Activated T-cell treated with anti-CD3 and anti-CD28 coated beads, Interleukin-2, amount 50 U/mL, for 1 hour (primary cell): ENCODE measurements at places on chromosomes 3 and 15.

DNA sequence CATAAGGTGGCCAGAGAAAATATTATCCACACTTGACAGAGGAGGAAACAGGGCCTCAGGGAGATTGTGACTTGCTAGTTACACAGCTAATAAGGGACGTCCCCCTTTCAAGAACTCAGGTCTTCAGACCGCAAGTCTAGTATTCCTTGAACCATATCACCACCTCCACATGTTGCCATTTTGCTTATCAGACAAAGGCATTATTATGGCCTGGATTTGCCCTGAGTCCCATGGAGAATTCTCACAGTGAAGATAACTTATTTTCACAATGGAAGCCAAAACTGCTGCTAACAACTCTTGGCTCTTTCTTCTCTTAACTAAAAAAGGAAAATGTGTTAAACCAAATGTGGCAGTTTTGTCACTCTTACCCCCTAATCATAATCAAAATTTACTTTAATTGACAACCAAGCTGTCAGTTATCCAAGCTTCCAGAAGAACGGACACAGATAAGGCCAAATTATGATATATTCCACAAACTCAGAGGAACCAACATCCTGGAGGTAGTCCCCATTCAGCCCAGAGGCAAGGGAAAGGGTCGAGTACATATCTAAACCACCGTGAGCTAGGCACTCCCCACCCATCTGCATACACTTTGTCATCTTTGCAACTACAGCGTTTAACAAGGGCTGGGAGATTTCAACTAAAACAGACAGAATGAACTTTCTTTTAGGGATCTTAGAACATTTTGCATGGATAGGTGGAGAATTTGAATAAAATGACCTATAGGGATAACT, 63.6 kb upstream of the THBS1 start:
- no peak for DNase-seq

DNA sequence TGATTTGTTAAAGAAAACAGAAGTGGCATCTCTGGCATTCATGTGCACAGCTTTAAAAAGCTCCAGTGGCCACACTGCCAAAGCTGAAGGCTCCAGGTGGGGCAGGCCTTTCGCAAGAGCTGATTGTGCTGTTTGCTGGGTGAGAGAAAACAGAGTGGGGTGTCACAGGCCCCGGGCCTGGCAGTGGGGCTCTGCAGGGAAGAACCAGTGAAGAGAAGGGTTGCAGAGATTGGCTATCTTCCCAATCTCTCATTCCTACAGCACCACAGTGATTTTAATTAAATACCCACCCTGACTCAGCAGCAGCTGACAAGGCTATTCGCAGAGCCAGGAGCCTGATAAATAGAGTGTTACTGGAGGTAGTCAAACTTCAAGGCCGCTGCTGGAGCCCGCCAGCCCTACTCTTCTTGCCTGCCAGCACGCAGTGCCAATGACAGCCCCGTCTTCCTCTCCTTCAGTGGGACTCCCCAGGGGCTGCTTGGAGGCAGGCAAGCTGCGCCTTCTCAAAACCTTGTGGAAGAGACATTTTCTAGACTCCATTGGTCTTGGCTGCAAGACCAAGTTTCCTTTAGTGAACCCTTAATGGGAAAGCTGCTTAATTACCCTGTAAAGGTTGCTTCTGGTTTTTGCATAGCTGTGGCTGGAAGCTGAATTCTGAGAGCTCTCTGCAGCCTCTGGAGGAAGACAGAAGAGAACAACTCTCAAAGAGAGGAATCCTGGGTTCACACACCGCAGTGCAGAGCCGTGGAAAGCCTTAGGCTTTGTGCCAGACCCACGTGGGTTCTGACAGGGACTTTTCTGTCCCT, 225.8 kb upstream of the SLCO3A1 start:
- DNase-seq, result no peak

- DNase-seq, result no peak
Observed at GRCh38 chr3:178172121-178172520, 364.1 kb upstream of the KCNMB2 start.

- no peak for DNase-seq
Observed at GRCh38 chr15:93485438-93486327, 396.7 kb upstream of the RGMA start.

GRCh38 chr15:92158426-92158825, 235.3 kb upstream of the ST8SIA2 start:
- DNase-seq, result no peak

GRCh38 chr15:49734831-49735508, 114.1 kb downstream of the DTWD1 start:
- DNase-seq, result no peak

DNA sequence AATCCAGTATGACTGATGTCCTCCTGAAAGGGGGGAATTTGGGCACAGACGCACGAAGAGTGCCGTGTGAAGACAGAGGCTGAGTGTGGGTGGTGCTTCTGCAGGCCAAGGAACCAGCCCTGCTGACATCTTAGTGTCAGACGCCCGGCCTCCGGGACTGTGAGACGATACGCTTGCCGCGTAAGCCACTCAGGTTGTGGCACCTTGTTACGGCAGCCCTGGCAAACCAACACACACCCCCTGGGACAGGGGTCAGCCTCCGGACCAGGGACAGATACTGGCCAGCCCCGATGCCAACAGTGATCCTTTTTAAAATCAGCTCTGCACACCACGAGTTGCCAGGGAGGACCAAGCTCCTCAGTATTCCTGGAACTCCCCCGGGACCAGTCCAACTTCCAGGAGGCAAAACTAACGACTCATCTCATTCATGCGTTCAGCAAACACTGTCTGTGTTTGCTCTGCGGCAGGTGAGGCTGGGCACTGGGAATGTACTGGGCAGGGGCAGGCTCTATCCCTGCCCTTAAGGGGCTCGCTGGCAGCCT, 21.2 kb upstream of the PIGZ start:
- DNase-seq, result no peak

GRCh38 chr3:23258110-23258509, 55.0 kb downstream of the UBE2E2 start:
- DNase-seq, result no peak

DNA sequence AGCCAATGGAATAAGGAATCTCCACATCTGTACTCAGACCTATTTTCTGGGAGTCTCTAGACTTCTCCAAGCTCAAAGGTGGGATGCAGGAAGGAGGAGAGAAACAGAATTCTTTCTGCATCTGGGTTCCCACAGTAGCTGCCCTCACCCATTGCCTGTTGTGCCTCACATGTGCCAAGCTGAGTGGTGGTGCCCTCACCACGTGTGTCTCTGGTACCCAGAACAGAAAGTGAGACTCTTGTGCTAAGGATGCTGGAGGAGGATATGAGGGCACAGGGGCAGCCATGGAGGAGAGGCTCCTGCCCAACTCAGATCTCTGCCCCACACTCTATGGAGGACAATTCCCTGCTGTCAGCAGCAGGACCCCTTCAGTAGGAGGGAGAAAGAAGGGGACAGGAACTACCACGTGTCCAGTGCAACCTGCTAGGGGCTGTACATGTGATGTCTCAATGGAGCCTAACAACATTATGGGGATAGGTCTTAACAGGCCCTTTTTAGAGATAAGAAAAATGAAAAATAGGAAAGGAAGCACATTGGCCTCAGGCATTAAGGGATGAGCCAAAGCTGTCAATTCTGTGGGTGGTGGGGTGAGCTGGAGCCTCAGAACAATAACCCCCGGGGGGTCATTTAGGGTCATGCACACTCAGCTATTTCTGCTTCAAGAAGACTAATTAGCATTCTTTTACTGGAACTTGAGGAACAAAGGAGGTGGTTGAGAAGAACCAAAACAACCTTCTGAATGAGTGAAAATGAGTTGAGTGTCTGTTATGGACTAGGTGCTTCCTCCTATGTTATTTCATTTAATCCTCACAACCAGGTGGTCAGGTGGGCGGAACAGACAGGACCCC, 16.3 kb upstream of the NOX5 start:
- no peak for DNase-seq

GRCh38 chr3:22960105-22960984, 242.8 kb upstream of the UBE2E2 start:
- no peak for DNase-seq

DNA sequence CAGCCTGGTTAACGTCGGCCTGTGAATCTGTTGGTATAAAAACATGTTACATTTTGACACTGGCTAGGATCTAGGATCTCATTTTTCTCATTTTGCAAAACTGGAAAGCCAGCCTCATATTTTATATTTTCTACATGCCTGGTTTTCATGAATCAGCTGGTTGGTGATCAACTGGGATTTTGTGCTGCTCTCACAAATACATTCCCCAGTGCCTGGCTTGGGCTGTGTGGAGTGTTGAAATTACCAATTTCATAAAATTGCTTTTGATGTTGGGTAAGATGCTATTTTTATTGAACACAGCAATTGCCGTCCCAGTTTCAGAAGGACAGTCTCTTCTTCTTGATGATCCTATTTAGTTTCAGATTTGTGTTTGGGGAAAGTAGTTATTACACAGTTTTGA, 604.3 kb downstream of the TAFA4 start:
- DNase-seq, result no peak

DNA sequence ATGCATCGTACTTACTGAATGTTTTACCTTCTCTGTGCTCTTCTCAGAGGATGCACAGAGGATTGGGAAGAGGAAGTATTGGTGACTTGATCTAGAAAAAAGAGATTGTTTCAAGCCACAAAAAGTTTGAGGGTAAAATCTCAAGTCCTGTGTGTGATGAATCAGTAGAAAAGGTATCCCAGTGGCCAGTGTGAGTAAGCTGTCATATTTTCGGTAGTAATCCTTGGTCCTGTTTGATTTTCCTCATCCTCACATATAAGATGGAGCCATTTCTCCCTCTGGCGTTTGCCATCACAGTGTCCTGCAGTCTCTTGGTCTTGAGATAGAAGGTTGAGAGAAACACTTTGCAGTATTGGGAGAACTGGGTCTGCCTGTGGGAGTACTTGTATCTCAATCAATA, 166.8 kb downstream of the LPP start:
- DNase-seq, result no peak

GRCh38 chr3:40477666-40478065, 744 bp downstream of the ZNF619 start:
- DNase-seq, result no peak

DNA sequence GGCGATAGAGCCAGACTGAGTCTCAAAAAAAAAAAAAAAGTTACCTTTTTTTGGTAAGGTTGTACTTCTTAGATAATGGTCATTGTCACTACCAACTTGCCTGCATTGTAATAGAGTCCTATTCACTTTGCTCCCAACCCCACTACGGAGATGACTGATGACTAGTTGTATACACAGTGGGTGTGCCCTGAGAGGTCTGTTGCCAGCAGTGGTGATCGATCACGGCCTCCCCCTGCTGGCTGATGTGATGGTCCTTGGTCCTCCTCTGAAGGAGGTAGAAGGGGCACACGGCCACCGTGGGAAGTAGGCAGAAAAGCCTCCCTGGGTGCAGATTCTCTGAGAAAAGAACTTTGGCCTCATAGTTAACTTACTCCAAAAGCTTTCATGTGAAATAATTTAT, 10.7 kb downstream of the GCNT3 start:
- DNase-seq, result peak; percentile 24

GRCh38 chr15:77851086-77851485, 218.4 kb upstream of the LINGO1 start:
- DNase-seq, result no peak

- DNase-seq, result no peak
Observed at GRCh38 chr15:73330206-73331051, 38.3 kb downstream of the HCN4 start.

GRCh38 chr15:33262306-33262705, 48.5 kb upstream of the RYR3 start:
- no peak for DNase-seq

DNA sequence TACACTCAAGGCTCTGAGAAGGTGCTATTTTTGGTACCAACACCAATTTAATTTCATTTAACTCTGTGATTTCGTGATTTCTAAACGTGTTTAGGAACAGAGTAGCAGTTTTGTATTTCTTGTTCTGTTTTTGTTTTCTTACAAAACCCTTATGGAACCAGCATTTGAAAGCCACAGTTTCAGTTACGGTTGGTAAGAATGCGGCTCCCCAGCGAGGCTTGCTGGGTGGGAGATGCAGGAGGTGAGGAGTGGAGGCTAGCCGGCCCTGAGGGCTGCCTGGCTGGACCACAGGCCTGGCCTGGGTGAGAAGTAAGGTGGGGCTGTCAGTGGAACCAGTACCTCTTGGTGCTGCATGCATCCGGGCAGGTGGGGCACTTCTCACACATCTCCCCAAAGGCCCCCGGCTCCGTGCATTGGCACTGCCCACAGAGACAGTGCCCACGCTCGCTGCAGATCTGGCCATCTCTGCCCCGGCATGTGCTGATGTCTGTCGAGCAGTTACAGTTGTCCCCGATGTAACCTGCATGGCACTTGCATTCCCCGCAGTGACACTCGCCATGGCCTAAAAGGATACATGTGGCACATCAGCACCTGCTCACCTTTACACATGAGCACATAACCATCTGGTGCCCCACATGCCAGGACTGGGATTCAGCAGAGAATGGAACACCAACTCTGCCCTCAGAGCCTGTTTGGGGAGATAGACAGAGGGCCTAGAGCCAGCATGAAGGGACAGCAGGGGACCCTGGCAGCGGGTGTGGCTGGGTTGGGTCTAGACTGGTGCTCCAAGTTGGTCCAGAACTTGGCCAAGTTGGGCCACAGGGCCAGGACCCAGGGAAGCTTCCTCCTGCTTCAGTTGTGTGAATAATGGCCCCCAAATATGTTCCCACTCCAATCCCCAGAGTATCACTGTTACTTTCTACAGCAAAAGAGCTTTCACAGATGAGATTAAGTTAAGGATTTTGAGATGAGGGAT, 43.4 kb downstream of the UMPS start:
- no peak for DNase-seq

- DNase-seq, result no peak
Observed at GRCh38 chr3:78115983-78116382, 1076.1 kb downstream of the ROBO2 start.

DNA sequence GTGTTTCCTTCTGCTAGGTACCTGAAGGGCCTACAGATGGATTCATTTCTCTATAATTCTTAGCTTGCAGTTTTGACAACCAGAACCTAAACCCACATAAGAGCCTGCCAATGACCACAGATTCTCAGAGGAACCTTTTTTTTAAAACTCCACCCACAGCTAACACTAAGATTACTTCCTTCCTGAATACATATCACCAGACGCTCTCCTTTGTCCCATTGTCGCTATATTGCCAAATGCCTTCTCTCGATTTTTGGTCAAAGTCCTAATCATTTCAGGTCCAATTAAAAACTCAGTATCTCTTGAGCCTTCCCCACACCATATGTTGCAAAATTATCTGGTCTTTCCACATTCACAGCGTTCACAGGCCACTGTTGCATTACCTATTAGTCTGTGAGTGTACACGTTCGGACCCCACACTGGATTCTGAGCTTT, 12.4 kb downstream of the ZNF710 start:
- no peak for DNase-seq

GRCh38 chr15:53160092-53160704, 370.1 kb upstream of the ONECUT1 start:
- no peak for DNase-seq

- no peak for DNase-seq
Observed at GRCh38 chr3:10520072-10520471, 14.7 kb upstream of the ATP2B2 start.

- no peak for DNase-seq
Observed at GRCh38 chr3:180416111-180416594, 185.8 kb upstream of the TTC14 start.
